A172 (cell line): ENCODE measurements at places on chromosomes 16 and 17. TPM values are rescaled to one million over a fixed set of nuclear protein-coding genes. Genes with fewer than 3 reads are reported as not detected.

DNA sequence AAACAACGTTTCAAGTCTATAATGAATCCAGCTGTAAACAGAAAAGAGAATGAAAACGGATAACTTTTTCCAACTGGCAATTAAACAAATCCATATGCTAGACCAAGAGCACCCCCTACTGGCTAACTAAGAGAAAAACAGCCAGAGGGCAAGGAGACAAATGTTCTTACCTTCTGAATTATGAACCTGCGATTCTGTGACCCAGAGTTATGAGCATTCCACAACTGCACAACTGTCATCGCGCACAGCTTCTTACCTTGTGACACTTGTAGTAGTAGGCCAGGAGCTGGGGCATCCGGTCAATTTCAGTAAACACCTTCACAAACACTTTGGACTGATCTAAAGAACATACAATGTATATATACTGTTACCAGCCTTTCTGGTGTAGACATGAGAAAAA, 18.6 kb downstream of the COG7 start:
- peak; percentile 86 for DNase-seq

DNA sequence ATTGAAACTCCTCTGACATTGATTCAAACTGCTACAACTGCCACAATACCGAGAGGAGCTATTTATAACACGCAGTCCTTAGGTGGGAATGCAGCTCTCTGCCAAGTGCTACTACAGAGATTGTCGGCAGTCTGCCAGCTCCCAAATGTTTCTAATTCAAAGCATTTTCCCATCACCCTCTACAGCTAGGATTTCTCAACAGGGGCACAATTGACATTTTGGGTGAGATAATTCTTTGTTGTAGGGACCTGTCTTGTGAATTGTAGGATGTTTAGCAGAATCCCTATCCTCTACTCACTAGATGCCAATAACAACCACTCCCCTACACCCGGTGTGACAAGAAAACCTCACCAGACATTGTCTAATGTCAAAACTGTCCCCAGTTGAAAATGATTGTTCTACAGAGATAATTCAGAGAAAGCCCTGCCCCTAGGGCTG, 7.8 kb upstream of the N4BP1 start:
- DNase-seq: peak; percentile 51

GRCh38 chr17:64309710-64310109, 46.6 kb upstream of the TEX2 start:
- no peak for DNase-seq

GRCh38 chr17:81635973-81636504, 873 bp downstream of the NPLOC4 start:
- DNase-seq: no peak

DNA sequence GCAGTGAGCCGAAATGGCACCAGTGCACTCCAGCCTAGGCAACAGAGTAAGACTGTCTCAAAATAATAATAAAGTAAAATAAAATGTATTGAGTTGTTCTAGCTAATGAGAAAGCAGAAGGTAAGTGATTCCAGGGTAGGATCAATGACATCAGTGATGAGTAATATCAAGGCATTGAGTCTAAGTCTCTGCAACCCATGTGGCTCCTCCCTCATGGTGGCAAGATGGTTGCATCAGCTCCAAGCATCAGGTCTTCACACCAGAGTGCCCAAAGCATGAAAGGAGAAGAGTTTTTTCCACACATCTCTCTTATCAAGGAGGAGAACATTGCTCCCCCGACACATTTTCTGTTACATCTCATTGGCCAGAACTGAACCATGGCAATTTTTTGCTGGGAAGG, 34.8 kb upstream of the GAS7 start:
- DNase-seq: no peak

GRCh38 chr16:70342016-70342415, 4.7 kb upstream of the DDX19A start:
- DNase-seq: no peak

DNA sequence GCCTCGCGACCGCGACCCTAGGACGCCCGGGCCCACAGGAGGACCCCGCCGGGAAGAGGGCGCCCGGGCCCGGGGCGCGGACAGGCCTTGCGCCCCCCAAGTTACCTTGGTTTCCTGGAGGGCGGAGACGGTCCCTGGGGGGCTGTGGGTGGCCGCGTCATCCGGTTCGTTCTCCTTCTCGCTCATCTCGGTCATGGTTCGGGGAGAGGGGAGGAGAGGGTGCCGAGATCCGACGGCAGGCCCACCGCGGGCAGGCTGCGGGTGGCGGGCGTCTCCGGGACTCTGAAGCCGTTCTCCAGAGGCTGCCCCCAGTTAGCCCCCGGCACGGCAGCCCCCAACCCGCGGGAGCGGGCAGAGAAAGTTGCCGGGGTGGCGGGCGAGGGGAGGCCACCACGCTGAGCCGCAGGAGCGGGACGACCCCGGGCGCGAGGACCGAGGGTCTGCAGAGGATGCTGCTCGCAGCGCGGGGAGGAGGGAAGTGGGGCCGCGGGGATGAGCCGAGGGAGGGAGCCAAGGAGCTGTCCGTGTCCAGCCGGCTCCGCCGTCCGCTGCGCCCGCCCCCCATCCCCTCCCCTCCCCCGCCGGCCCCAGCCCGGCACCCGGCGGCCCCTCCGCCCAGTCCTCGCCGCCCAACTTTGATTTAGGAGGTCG, at the start of gene STAC2:
STAC2 (minus strand) TSS at position 638 of the 651 bp plus-strand sequence; CDS start at position 195, 443 bp downstream.
- DNase-seq: no peak

DNA sequence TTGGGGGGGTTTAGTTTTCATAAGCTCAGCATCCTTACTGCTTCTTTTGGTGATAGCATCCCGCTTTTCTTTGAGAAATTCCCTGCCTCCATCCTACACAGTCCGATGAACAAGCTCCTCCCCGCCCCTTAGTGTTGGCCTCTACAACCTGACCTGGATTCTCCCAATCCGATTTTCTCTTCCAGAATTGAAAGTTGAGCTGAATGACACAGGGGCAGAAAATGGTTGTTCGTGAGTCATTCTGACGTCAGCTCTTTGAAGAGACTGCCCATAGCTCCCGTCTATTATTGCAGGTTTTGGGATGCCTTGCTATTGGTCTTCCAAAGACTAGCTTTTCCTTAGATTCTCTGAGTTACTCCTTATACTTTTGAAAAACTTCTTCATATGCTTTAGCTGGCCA, 279.7 kb downstream of the SLC39A11 start:
- peak; percentile 81 for DNase-seq

DNA sequence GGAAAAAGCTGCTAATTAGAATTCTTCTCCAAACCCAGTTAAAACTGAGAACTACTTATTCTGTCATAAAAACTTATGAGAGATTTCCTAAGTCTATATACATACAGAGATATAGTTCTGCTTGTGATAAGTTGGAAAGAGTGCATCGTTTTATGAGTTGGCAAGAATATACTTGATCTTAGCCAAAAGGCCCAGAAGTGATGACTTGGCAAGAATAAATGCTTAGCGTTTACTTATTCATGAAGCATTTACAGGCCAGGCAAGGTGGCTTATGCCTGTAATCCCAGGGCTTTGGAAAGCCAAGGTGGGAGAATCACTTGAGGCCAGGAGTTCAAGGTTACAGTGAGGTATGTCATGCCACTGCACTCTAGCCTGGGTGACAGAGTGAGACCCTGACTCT, 81.7 kb downstream of the CYB561 start:
- no peak for DNase-seq

DNA sequence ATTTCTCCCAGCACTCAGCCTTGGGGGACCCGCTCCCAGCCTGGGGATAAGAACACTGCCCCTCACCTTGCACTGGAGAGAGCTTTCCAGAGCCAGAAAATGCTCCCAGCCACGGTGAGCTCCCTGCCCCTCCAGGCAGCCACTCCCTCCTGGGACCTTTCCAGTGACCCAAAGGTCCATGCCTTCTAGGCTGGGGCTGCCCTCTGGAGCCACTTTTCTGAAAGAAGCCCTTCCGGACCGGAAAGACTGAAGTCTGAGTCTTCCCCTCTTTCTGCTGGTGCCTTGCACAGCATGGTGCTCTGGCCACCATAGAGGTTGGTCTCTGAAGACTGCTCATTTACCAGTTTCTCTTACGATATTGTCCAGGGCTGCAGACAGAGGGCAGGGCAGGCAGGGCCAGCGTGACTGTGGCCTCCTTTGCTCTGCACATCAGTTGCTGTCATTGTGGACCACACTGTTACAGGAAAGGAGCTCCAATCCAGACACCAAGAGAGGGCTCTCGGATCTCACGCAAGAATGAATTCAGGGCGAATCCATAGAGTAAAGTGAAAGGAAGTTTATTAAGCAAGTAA, 7.1 kb upstream of the ABCC12 start:
- DNase-seq: no peak

GRCh38 chr16:53626811-53627210, 76.8 kb downstream of the RPGRIP1L start:
- DNase-seq: no peak

DNA sequence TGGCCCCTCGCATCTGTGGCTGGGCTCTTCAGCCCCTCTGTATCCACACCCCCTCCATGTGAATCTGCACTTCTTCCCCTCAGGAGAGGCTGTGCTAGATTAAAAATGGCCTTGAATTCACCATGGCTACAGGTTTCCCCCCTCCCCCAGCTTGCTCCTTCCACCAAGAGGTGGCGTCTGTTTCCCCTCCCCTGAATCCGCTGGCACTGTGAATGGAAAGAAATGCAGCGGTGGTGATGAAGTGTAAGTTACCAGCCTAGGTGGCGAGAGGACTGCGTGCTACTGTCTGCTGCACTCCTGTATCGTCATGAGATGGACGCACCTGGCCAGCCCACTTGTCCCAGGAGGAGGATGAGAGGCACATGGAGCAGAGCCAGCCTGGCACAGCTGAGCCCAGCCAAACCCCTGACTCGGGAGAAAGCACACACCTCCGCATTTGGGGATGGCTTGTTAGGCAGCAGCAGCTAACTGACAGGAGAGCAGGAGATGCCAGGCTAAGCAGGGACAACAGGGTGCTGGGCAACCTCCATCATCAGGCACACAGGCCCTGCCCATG, 26.2 kb downstream of the TNFRSF13B start:
- no peak for DNase-seq

- DNase-seq: no peak
These were observed 26.8 kb upstream of the ST6GALNAC2 start for GRCh38 chr17:76612465-76612864.

Gene POLDIP2
- total RNA-seq: 166 and 176 TPM in 2 replicates

Gene TMEM220
- 0.12 and 0.26 TPM in 2 replicates for total RNA-seq

Gene PSMC5
- 51.2 and 69.5 TPM in 2 replicates for total RNA-seq

Gene HOXB13
- 1.2 and 2.2 TPM in 2 replicates for total RNA-seq

Gene G6PC1
- not detected in 2 replicates for total RNA-seq

Gene SLC38A8
- not detected in 2 replicates for total RNA-seq
